ENCODE measurements at places on chromosomes 3 and 15. TPM values are rescaled to one million over a fixed set of nuclear protein-coding genes. Genes with fewer than 3 reads are reported as not detected.

DNA sequence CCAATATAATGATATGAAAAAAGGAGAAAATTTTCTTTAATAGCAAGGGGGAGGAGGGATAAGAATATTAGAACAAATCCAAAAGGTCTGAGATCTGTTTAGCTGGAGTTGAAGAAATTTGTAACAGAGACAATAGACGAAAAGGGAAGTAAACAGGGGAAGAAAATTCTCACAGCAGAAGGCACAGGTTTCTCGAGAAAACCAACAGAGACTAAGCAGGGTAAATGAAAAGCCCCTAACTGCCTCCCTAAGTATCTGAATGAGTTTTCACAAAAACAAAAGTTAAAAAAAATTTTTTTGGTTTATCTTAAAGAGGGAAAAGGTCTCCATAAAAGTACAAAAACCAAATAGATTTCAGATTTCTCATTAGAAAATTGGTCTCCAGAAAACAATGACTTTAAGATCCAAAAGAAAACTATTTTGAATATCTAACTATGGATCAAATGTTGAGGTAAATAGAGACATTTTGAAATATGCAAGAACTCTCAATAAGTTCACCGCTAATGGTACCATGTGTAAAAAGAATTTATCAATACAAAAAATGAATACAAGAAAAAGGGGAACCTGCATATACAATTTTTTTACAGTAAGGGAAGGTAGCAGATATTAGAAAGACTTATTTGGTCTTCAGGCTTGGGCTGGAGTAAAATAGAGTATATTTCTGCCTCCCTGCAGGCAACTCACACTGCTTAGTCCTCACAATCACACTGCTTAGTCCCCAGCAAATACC is 23.9 kb upstream of the NEK10 start:
- DNase-seq: no peak

DNA sequence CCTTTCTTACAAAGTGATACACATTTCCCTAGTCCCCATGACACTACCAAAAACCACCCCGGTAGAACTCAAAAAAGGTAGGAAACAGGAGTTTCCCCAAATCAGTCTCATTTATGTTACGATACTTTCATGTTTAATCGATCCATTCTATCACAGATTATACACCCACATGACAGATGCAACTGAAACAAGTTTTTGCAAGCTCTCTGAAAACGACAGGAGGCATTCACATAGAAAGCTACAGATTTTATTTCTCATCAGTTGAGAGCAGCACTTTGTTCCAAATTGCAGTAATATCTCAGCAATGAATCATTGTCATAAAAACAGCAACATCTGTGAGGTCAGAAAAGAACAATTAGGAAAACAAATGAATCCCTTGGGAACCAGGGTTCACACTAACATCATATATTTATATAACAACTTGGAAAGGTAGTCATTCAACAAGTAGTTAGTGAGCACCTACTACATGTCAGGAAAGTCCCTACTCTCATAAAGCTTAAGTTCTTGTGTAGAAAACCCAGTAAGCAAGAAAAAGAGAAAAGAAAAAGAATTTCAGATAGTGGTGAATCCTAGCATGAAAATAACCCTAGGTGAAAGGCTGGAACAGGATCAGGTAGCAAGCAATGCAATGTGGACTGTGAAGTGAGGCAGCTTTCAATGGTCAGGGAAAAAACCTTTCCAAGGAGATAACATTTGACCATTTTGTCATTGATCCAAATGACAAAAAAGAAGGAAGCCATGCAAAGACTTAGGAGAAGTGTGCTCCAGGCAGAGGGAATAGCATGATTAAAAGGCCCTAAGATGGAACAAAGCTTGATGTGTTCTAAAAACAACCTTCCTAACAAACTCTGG is 8.3 kb downstream of the PLD1 start:
- DNase-seq: no peak

GRCh38 chr15:38702178-38702912 is 137.7 kb upstream of the RASGRP1 start:
- no peak for DNase-seq

- DNase-seq: no peak
These were observed 52.1 kb downstream of the TM2D3 start for GRCh38 chr15:101600035-101600434.

Gene DNAJB11
- 52.7 TPM for total RNA-seq

GRCh38 chr3:120052677-120053076 is 41.6 kb downstream of the GSK3B start:
- DNase-seq: no peak

GRCh38 chr15:50543556-50543955 is 2.9 kb downstream of the USP50 start:
- DNase-seq: no peak

Gene LDHAL6B
- total RNA-seq: not detected

Gene SSUH2
- 0.37 TPM for total RNA-seq

GRCh38 chr15:56964182-56964581 is 45.7 kb downstream of the TCF12 start:
- DNase-seq: no peak

- no peak for DNase-seq
These were observed 372.1 kb downstream of the ROBO2 start for GRCh38 chr3:77412021-77412438.

DNA sequence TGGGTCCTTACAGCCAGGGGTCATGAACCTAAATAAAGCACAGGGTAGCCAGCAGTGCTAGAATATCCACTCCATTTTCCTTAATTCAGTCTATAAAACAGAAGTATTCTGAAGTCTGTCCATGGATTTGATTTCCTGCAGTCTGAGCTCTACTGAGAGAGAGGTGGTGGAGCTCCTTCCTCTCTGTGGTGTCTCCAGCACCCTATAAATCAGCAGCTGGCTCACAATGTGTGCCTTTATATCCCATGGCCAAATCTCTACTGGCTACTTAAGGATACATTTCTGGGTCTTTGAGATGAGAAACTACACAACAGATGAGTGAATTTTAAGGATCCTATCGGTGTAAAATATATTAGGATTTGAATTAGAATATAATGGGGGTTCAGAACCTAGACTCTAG is 339.9 kb upstream of the RBMS3 start:
- no peak for DNase-seq

- DNase-seq: no peak
These were observed 143.9 kb downstream of the OR4M2 start for GRCh38 chr15:22224241-22224671.

DNA sequence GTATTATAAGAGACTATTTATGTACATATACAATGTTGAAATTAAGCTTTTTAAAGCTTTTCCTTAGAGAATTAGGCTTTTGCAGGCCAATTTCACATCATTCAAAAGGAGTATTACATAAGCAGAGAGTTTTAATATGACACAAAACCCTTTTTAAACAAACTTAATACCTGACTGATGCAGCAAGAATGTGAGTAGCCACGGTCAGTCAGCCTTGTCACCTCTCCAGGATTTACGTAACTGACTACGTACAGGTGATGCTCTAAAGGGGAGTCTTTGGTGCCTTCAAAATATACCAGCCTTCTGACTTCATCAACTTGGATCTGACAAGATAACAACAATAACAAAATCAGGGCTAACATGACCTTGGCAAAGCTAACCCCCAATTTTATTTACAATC is 44.2 kb upstream of the IGDCC4 start:
- no peak for DNase-seq

Gene UMPS
- 47.6 TPM for total RNA-seq

Gene BCL6
- 14.2 TPM for total RNA-seq
